HCEC 1CT (cell line): ENCODE measurements at places on chromosomes 1 and 21.

DNA sequence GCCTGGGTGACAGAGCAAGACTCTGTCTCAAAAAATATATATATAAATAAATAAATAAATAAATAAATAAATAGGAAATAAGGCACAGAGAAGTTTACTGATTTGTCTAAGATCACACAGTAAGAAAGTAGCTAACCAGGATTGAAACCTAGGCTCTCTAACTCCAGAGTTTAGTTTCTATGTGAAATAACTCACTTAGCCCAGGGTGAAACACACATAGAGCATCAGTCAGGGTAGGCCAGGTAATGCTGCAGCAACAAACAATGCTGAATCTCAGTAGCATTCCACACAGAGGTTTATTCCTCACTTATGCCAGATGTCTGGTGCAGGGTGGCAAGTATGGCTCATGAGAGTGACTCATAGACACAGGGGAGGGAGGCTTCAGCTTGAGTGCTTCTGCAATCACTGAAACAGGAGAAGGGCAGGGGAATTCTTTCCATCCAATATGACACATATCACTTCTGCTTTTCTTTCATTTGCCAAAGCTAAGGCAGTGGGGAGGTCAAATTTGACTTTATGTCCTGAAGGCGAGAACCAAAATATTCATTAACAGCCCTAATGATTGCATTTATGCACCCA lies 37.1 kb upstream of the KANK4 start:
- DNase-seq, result peak; percentile 75

DNA sequence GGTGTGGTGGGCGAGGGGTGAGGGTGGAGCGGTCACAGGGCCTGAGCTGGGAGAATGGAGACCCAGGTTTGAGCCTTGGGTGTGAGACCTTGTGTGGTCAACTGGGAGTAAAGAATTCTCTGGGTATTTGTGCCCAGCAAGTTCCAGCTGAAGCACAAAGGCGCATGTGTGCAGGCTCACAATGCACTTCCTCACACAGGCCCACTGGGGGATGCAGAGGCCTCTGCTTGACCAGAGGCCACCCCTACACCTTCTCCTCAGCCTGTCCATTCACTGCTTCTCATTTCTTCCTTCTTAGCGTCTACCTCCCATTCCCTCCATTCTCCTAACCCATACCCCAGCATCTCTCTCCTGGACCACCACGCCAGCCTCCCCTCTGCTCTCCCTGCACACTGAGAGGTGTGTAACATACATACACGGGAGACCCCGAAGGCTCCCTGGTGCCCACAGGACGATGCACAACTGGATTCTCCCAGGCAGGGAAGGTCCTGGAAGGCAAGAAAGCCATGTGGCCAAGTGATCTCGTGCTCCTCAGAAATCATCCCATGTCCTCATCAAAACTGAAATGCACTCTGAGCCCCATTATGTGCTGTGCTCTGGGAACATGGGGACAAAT lies 12.3 kb upstream of the TTC39A start:
- no peak for DNase-seq

GRCh38 chr1:85550784-85551516 lies 29.6 kb upstream of the CCN1 start:
- peak; percentile 41 for DNase-seq

DNA sequence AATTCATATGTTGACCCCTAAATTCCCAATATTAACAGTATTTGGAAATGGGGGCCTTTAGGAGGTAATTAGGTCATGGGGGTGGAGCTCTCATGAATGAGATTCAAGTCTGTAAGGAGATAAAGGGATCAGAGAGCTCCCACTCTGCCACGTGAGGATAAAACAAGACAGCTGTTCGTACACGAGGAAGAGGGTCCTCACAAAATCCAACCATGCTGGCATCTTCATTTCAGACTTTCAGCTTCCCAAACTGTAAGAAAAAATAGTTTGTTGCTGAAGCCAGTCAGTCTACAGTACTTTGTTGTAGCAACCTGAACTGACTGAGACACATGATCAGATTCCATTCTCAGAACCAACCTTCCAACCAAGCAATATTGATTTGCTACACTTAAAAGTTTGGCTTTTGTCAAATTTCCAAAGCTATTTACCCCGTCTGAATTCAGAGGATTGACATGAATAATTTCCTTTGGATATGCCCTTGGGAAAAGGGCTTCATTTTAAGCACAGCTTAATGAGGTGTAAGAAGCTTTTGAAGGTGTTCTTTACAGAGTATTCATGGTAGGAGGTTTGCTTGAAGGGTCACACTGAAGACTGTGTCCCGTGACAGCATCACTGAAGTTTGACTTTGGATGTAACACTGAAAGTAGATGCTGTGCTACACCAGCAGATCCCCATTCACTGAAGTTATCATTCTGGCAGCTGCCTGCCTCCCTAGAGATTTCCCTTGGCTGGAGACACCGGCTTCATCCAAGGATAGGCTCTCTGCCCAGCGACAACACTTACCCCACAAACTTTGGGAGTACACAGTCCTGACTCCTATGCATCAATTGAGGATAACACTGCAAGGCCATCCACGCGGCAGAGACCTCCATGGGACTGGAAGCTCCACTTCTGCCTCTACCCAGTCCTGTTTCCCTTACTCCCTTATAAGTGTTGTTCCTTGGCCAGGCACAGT lies 4.9 kb upstream of the OMA1 start:
- no peak for DNase-seq
